ENCODE measurements at places on chromosomes 2 and 18.

GRCh38 chr2:15640261-15640711, 48.6 kb downstream of the DDX1 start:
- DNase-seq, result no peak

- no peak for DNase-seq
Observed at GRCh38 chr2:26488463-26489212, 10.7 kb upstream of the OTOF start.

DNA sequence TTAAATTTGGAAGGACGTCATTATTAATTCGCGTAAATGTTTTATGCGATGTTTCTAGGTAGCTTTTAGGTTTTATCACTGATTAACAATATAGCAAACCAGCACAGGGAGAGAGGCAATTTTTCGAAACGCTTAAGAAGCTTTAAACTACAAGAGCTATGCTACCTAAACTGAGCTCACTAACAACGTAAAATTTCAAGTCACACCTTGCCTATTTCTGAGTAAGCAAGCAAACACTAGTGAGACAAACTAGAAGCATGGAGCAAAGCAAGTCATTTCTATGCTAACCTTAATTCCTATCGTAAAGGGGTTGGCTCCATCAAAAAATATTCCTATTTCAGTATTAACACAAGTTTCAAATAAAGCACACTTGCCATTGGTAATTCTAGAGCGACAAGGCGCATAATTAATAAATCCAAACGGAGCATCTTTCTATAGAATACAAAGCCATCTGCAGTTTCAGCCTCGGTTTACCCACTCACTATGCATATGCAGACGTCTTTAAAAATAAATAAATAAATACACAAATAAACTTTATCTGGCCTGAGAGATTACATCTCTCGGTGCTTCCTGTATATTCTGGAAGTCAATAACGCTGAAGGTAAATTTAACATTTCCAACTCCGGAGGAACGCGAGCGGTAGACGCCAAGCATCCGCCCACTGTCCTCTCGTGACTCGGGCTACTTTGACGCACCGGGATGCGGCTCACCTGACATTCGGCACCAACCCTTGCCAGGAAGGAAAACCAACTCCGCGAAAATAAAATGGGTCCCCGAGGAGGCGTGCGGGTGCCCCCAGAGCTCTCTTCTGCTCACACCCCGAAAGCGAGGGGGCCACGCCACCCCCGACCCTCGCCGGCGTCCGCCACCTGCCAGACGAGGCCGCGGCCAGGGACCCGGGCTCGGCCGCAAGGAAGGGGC, 947 bp downstream of the ITSN2 start:
- DNase-seq, result peak; percentile 8

DNA sequence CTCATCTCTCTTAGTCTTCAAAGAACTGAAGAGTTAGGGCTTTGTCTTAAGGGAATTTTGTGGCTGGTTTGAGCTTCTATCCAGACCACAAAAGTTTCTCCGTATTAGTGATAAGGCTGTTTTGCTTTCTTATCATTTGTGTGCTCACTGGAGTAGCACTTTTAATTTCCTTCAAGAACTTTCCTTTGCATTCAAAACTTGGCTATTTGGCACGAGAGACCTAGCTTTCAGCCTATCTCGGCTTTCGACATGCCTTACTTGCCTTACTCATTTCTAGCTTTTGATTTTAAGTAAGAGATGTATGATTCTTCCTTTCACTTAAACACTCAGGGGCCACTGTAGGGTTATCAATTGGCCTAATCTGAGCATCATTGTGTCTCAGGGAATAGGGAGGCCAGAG, 29.9 kb downstream of the HDHD2 start:
- no peak for DNase-seq

DNA sequence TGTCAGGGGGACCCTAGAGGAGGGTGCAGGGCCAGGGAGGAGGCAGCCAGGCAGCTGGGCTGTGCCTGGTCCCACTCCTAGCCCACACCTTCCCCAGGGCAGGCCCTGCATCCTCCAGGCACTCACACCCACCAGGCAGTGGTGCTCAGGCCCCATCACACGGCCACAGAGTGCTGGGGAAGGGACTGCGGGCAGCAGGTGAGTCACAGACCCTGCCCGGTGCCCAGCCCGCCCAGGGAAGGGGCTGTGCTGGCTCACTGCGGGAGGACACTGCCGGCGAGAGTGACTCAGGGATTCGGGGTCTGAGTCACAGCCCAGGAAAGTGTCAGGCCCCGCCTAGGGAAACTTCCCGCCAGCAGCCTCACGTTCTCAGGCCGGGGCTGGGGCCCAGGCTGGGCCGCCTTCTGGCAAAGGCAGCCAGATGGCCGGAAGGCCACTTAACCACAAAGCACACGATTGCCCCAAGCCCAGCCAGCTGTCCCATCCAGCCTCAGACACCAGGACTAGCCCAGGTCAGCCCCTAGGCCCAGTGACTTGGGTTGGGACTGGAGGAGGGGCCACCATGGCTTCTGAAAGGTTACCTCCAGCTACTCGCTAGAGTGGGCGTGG, 42.2 kb downstream of the BIN1 start:
- DNase-seq, result no peak

- DNase-seq, result no peak
Observed at GRCh38 chr18:33840212-33840593, 262.2 kb downstream of the ASXL3 start.

DNA sequence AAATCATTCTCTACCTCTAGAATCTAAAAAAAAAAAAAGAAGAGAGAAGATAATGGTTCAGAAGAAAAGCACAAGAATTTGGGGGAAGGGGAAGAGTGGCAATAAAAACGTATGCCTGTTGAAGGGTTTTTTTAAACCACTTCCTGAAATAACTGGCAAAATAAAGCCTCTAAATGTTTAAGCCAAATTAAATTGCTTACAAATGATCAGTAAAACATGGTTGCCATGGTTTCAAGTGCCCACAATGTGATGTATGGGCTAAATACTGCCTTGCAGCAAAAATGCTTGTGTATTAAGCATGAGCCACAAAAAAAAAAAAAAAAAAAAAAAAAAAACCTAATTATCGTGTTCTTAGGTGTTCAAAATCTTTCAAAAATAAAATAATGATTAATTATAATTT, 60.8 kb downstream of the RBM43 start:
- no peak for DNase-seq

DNA sequence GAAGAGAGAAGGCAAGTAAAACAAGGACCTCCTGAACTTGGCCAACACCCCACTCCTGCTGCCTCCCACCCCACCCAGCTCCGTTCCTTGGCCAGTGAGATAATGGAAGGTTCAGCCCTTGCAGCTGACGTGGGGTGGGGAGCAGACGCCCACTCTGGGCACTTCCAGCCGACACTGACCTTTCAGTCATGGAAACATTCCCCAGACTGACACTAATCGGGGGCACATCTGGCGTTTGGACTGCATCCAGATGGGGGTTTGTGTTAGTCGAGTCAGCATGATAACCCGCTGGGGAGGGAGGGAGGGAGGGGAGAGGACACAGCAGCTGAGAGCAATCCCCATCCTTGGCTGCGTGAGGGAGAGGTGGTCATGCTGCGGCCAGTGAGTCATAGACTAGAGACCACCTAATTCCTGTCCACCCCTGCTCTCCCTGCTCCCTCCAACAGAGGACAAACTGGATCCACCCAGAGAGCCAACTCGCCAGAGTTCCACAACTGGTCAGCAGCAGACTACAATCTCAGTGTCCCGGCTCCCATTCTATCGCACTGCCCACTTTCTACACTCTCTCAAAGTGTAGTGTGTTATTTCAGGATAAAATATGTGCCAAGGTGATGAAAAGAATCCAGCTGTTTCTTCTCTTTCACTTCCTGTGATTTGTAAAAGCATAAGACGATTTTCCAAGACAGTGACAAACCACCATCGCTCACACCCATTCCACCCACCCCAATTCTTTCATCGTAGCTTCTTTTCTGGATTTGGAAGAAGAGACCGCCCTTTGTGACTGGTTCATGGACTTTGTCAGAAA, 115.4 kb upstream of the PKDCC start:
- no peak for DNase-seq

- DNase-seq, result no peak
Observed at GRCh38 chr18:49160079-49160930, 209.5 kb upstream of the SMAD7 start.

DNA sequence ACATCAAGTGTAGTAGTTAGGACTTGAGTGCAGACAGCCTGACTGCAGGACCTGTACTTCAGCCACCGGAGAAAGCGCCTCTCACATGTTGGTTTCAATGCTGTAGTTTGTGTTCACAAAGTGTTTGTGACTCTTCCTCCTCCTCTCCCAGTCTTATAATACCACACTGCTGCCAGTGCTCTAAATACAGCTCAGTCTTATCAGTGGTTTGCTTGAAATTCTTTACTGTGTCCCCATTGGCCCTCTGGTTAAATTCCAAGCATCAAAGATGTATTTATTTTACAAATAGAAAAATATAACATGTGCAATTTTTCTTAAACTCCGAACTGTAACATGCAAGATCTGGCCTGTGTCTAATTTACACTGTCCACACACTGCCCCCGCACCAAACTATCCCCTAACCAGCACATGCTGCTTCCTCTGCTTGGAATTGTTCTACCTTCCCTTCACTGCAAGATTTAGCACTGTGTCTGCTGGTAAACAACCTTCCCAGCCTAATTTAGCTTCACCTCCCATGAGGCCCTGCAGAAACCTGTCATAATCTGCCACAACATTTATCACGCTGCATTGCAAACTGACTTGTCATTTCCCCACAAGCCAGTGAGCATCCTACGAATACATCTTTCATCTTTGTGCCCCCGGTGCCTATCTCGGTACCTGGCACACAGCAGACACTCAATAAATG, 77.1 kb downstream of the SUMO1 start:
- no peak for DNase-seq

GRCh38 chr2:14678761-14679160, 46.2 kb downstream of the LRATD1 start:
- no peak for DNase-seq

DNA sequence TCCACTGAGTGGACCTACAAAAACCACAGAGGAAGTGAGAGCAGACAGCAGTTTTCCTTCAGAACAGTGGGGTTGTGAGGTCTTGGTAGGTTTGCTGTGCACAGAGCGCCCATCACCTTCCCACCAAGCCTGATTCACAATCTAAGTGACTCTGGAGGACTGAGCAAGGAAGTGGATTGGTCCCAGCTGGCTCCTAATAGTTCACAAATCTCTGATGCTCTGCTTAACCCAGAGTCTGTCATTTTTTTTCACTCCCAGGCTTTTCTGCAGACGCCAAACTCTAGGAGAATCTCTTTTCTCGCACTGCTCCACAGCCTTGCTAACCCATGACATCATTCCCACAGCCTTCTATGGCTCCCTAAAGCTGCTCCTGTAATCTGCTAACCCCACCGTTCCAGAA, 280.4 kb downstream of the C1D start:
- DNase-seq, result no peak

- no peak for DNase-seq
Observed at GRCh38 chr18:5890331-5891183, 4.8 kb downstream of the TMEM200C start.

GRCh38 chr2:181395851-181396250, 61.3 kb upstream of the ITGA4 start:
- no peak for DNase-seq

DNA sequence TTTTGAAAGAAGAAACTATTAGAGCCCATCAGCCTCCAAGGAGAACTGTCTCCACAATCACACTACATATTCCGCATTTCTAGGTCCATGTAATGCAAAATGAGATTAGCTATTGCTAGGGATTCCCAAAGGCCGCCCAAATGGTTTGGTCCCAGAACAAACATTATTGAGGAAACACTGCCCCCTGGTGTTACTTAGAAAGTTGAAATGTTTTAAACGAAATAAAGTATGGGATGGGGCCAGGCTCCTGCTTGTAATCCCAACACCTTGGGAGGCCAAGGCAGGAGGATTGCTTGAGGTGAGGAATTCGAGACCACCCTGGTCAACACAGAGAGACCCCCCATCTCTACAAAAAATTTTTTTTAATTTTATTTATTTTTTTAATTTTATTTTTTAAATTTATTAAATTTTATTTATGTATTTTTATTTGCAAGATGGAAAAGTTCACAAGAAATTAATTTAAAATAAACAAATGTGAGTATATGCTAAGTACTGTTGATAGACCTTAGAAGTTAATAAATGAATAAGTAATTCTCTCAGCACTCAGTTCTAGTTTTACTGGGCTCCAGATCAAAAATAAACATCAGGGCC, 5.5 kb downstream of the NHEJ1 start:
- no peak for DNase-seq

- DNase-seq, result no peak
Observed at GRCh38 chr18:63834471-63835113, 52.9 kb upstream of the SERPINB2 start.

GRCh38 chr18:59402432-59403090, 43.5 kb upstream of the LMAN1 start:
- DNase-seq, result peak; percentile 21

DNA sequence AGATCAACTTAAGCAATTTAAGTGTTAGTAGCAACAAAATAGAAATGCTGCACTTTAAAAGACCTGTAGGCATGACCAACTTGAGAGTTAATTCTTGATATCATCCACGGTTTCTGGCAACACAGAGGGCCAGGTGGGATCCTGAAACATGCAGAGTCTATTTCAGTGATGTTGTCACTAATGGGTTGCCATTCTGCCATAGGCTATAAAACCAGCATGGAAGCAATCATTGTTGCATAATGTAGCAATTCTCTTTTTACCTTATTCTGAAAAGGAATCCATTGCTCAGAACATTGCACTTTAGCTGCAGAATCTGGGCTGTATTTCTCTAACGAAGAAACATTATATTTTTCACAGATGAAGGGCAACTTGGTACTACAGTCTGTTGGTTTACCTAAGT, 53.9 kb upstream of the CD302 start:
- no peak for DNase-seq

DNA sequence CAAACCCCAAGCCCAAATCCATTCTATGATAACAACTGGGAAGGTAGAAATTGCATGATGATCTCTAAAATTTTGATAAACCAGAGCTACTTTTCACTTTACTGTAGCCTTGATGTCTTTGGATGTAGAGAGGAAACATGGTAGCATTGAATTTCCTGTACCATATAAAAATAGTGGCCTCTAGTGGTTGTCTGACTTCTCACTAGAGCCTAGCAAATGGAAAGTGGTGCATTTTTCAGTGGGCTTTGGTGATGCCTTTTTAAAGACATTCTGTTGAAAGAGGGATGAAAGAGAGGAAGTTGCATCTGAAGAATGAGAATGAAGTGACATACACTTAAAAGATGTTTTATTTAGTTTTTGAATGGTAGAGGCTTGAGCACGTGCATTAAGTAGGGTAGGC, 662.2 kb downstream of the XIRP2 start:
- no peak for DNase-seq

DNA sequence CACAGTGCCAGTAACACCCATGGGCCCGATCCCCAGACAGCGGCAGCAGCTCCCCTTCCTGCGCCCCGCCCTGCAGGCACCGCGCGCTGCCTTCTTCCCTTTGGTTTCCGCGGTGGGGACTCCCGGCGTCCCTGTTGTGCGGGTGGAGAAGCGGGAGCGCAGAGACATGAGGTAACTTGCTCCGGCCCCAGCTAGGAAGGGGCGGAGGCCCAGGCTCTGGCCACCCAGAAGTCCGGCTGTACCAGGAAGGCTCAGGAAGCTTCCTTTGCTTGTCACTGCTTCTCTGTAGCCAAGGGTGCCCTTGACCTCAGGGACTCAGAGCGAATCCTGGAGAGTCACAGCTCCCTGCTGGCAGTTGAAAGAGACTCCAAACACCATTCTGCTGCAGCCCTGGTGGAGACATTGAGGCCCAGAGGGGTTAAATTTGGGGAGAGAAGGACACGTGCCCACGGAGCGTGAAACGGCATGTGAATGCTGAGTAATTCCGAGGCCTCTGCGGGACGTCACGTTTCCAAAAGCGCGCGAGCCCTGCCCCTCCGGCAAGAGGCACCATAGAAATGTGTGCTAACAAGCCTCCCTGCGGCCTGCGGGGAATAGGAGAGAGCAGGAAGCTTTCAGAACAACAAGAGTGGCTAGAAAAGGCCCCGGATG, 6.7 kb upstream of the ADCY3 start:
- DNase-seq, result peak; percentile 5

Measured in activated naive CD4-positive, alpha-beta T cell (primary cell).